ENCODE measurements at places on chromosomes 2 and 18.

GRCh38 chr2:19150726-19151125, 207.7 kb downstream of the OSR1 start:
- no peak for DNase-seq

GRCh38 chr2:190062053-190062452, 476 bp downstream of the MSTN start:
- DNase-seq = no peak

- DNase-seq = no peak
These were observed 150.2 kb upstream of the SPATS2L start for GRCh38 chr2:200156166-200156835.

- no peak for DNase-seq
These were observed 15.1 kb upstream of the MBOAT2 start for GRCh38 chr2:9018534-9018933.

- DNase-seq = no peak
These were observed 10.4 kb upstream of the GALNT1 start for GRCh38 chr18:35571138-35571537.

DNA sequence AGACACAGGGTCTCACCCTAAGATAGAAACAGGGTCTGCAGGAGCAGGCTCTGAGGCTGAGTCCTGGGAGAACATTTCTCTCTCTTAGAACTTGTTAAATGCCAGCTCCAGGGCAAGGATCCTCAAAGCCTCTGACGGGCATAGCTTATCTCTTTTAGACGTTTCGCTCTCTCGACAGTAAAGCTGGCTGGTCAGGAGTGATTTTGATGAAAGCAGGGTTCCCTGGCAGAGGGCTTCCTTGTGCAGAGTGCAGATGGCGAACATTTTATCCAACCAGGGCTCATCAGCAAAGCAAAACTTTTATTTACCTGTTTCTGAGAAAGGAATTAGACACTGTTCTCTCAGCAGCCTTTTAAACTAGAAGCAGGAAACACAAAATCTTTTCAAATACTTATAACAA, 350.8 kb downstream of the ALK start:
- DNase-seq = no peak

GRCh38 chr2:763766-764525, 86.7 kb upstream of the TMEM18 start:
- no peak for DNase-seq

- DNase-seq = no peak
These were observed 1516.1 kb downstream of the RPIA start for GRCh38 chr2:90207454-90208058.

DNA sequence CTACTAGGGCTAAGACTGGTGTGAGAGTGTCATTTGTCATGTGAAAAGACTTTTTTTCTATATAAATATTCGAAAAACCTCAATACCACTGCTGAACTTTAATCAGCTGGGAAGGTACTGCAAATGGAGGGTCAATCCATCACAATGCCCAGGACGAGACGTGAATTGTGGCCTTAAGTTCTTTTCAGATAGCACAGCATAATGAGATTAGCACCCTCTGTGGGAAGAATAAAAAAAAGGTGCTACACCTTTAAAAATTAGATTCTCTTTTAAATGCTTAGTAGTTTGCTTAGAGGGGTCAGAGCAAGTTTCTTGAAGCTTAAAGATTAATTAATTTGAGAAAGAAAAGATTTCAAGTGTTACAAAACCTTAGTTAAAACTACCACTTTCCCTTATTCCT, 5.6 kb downstream of the LRRTM1 start:
- DNase-seq = no peak

- no peak for DNase-seq
These were observed 11.5 kb downstream of the SPRED2 start for GRCh38 chr2:65420712-65421431.

- DNase-seq = no peak
These were observed 32.0 kb downstream of the IMPA2 start for GRCh38 chr18:12013186-12013916.

DNA sequence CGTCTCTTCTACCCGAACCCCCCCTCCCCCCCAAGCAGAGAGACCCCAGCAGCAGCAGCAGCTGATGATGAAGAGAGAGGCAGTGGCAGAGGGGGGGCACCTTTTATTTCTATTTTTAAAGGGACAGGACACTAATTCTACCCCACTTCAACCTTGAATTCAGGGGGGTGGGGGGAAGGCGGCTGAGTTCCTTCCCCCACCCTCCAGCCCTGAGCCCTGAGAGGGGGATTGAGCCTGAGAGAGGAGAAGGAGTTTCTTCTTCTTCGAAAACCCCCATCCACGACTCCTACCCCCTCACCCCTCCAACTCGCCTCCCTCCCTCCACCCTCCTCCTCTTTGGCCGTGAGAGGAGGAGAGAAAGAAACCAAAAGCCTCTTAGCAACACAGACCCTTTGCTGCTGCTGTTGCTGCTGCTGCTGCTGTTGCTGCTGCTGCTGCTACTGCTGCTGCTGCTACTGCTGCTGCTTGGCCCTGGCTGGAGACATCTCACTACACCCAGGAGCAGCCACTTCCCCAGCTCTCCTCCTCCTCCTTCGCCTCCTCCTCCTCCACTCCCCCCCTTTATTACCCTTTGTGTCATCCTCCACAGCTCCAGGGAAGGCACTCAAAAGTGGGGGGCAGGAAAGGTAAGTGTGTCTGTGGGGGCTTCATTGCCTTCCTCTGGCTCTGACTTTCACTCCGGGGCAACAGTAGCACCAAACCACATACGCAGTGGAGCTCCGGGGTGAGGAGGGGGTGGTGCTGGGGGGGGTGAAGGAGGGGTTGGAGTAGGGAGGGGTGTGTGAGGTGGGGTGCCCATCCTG, at the start of gene MBD5:
Gene MBD5, plus strand, starts transcription at position 33 of the 803 bp plus-strand sequence.
- peak; percentile 26 for DNase-seq

DNA sequence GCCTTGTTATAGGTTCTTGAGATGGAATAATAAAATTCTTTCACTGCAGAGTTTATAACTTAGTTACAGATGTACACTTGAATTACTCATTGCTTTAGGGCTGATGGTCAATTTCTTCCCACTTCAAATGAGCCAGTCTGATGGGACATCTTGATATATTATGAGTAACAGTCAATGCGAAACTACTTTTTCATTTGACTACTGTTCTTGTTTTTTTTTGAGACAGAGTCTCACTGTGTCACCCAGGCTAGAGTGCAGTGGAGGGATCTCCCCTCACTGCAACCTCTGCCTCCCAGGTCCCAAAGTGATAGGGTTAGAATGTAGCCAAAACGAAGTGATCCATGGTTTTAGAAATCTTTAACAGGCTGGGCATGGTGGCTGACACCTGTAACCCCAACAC, 57.1 kb downstream of the ST3GAL5 start:
- no peak for DNase-seq

DNA sequence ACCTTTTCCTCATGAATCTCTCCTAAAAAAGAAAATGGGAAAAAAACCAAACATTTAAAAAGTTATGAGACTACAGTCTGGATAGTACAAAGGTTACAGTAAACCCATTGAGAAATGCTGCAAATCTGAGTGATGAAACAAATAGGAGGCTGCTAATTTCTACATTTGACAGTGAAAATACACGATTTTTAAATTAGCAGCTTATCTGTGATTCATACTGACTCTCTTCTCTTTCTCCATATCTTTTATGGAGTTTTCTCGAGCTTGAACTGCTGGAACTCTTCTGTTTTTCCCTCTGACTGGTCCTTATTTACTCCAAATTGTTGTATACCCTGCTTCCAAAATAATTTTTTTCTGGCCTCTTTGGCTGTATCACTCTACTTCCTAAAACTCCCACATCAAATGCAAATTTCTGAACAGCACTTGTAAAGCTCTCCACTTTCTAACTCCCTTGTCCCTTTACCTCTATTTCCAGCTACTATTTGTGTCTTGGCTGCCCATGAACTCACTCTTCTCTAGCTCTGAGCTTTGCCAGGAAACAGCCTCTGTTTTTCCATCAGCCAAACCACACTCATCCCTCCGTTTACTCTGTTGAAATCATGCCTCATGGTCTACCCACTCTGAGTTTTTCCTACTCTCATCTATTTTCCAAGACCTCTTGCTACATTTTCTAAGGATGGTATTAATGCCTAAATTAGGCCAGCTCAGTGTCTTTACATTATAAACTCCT, 73.7 kb downstream of the RBMS1 start:
- DNase-seq = no peak

GRCh38 chr2:43737097-43737854, 36.6 kb upstream of the DYNC2LI1 start:
- DNase-seq = no peak

DNA sequence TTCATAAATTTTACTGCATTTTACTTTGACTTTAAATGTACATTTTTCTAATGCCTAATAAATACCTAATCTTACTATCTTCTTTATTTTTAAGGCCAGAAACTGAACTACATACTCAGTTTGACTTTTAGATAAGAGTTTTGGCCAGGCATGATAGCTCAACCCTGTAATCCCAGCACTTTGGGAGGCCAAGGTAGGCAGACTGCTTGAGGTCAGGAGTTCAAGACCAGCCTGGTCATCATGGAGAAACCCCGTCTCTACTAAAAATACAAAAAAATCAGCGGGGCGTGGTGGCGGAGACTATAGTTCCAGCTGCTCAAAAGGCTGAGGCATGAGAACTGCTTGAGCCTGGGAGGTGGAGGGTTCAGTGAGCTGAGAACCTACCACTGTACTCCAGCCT, 9.1 kb downstream of the ATF2 start:
- no peak for DNase-seq

DNA sequence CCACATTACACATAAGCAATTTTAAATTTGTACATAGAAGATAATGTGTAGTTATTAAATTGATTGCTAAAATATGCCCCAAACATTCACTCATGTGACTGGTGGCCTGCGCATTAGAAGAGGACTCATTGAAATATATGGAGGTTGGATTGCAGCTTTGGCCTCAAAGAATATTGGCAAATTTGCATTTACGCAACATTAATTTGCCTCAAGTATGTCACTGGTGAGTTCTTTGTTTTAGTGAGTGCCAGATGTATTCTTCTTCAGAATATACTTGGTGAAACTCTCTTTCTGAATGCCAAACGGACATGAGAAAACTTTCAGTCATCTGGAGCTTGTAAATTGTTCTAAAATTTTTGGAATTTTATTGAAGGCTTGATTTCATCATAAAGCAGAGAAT, 5.9 kb upstream of the EFEMP1 start:
- no peak for DNase-seq

- no peak for DNase-seq
These were observed 8.9 kb upstream of the GALNT1 start for GRCh38 chr18:35572644-35573043.

DNA sequence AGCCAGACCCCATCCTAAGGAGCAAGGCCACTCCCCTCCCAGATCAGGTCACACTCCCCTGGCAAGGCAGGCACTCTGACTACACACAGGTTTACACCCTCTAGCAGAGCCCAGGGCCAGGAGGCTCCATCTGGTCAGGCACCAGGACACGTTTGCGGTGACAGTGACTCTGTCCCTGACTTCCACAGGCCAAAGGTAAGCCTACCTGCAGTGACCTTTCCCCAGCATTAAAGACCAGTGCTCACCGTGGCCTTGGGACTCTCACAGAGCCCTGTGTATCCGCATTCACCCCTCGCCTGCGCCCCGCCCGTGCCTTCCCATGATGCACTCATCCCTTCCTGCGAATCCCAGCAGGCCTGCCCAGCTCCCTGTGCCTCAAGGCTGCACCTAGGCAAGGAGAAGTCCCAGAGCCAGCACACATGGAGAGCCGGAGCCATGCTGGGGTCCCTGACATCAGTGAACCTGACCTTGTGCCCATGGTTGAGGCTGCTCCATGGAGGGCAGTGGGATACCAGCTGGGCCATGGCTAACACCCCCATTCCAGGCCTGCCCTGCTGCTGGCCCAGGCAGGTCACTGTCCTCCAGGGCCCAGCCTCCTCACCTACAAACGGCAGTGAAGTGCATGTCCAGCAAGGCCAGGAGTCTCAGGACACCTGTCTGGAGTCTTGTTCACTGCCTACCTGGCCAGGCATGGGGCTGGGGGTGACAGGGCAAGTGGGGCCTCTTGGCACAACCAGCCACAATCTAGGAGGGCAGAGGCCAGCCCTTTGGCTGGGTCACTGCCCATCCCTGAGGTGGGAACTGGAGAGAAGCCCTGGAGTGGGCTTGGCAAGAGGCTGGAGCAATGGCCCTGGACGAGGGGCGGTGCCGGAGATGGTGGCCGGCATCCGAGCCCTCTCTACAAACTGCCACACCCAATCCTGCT, 3.0 kb downstream of the NEURL3 start:
- DNase-seq = no peak

GRCh38 chr2:96913117-96913397, 43.2 kb upstream of the SEMA4C start:
- DNase-seq = no peak

GRCh38 chr2:58046585-58047372, at the start of gene VRK2:
VRK2 (plus strand) TSS chr2:58046806; CDS start chr2:58048832, 2,026 bp downstream.
- peak; percentile 74 for DNase-seq

GRCh38 chr2:189131991-189132390, 47.6 kb downstream of the COL5A2 start:
- DNase-seq = no peak

DNA sequence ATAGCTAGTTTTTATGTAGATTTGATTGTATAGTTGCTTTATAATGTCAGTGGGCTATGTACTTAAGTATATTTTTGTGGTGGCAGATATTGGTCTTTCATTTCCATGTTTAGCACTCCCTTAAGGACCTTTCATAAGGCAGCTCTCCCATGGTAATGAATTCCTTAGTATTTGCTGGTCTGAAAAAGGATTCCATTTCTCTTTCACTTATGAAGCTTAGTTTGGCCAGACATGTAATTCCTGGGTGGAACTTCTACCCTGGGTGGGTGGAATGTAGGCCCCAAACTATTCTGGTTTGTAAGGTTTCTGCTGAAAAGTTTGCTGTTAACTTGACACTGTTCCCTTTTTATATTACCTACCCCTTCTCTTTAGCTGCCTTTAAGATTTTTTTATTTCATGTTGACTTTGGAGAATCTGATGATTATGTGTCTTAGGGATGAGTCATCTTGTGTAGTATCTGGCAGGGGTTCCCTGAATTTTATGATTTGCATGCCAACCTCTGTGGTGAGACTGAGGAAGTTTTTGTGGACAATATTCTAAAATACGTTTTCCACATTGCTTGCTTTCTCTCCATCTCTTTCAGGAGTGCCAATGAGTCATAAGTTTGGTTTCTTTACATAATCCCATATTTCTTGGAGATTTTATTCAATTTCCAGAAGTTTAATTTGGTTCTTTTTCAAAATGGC, 65.4 kb upstream of the VRK2 start:
- DNase-seq = no peak

DNA sequence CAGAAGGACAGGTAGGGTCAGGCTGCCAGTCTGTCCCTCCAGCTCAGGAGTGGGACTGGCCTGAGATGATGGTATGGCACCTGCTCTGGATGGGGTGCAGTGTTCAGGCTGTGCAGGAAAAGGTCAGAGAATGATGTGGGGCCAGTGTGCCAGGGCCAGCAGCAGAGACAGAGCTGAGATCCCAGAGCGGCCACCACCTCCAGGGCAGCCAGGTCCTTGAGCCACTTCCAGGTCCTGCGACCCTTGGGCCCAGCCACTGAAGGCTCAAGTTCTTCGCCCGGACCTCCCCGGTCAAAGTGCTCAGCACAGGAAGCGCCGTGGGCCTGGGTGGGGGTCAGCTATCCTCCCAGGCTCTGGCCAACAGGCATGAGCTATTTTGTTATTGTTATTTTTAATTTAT, 12.1 kb upstream of the ARMC9 start:
- DNase-seq = no peak

- DNase-seq = no peak
These were observed 602.0 kb upstream of the PKDCC start for GRCh38 chr2:41445865-41446264.

Measured in activated CD4-positive, CD25-positive, alpha-beta regulatory T cell (primary cell).